Stimulated activated CD8-positive, alpha-beta memory T cell treated with anti-CD3 and anti-CD28 coated beads, Interleukin-4, amount 100 ng/mL, for 1 hour (primary cell): ENCODE measurements at places on chromosomes 12 and 14.

DNA sequence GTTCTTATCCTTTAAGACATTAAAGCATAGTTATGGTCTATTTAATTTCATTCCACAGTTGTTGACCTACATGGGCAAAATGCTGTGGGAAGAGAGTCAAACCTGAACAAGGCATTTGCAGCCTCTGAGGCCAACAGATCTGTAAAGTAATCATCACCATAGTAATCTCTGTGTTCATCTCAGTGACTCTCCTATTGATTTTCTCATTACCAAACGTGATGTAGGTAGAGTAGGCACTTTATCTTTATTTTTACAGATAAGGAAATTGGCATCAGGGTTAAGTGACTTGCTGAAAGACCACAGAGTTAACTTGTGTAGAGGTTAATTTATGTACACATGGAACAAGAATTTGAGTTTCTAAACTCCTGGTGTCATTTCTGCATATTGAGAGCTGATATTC lies 203.0 kb downstream of the ESR2 start:
- no peak for DNase-seq

- no peak for DNase-seq
These were observed 32.9 kb upstream of the SPTLC2 start for GRCh38 chr14:77649326-77649725.

DNA sequence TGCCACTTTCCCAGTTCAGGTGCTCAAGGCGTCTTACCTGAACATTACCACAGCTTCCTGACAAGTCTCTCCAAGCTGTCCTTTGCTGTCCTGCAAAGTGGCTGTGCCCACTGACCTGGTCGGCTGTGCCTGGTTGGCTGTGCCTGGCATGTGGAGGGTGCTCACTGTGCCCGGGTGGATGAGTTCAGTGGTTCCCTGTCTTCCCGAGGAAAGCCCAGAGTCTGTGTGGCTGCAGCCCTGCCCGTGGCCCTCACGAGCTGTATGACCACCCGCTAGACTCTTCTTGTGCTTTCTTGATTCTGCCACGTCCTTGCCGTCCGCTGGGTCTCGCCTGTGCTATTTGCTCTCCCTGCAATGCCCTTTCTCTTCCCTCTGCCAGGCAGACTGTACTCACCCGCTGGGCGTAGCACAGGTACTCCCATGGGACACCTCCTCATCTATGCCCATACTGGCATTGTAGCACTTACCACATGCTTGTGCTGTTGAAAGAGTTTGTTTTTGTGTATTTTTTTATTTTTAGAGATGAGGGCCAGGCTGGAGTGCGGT lies 95.9 kb downstream of the TSPAN9 start:
- DNase-seq = no peak

GRCh38 chr12:53171725-53172329 lies 8.7 kb upstream of the ZNF740 start:
- no peak for DNase-seq

GRCh38 chr12:80939231-80939950 lies 1.7 kb upstream of the LIN7A start:
- no peak for DNase-seq

GRCh38 chr12:83010169-83010804 lies 323.6 kb downstream of the TMTC2 start:
- no peak for DNase-seq

DNA sequence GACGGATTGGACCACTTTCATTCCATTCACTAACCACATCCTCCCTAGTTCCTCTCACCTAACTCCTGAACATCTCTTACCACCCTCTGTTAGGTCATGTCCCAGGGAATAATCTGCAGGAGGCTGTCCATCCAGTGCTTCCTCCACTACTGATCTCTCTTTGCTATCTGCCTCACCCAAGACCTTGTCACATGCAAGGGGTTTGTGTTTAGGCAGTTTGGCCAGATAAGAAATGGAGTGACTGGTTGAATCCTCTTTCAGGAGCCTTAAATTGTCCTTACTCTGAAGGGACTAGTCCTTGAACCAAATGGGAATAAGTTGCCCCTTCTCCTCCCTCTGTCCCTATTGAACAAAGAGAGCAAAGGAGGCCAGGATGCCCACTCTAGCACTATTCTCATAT lies 249.2 kb upstream of the BTG1 start:
- no peak for DNase-seq

- DNase-seq = no peak
These were observed 32.6 kb downstream of the USP15 start for GRCh38 chr12:62292761-62293344.

- no peak for DNase-seq
These were observed 460 bp upstream of the SYNE2 start for GRCh38 chr14:63852271-63852816.

GRCh38 chr14:92914087-92914656 lies 8.8 kb upstream of the CHGA start:
- DNase-seq = no peak

GRCh38 chr14:96104469-96105057 lies 65.4 kb downstream of the C14orf132 start:
- no peak for DNase-seq

DNA sequence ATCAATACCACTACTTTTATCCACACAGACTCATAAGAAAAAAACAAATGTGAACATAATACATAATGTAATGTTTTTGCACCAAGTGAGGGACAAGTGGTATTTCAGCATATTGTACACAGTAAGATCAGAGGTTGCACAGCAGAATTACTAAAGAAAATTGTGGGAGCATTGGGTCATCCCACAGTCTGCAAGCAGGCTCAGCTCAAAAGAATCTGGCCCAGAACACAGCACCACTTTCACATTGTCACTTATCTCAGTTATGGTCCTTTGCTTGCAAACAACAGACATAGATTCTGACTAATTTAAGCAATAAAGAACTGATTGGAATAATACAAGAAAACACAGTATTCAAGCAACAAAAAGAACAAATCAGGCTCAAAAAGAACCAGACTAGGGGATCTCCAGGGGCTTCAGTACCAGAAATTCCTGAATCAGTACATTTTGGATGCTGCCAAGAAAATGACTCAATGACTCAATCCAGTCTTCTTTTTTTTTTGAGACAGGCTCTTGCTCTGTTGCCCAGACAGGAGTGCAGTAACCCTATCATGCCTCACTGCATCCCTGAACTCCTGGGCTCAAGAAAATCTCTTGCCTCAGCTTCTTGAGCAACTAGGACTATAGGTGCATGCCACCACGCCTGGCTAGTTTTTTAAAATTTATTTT lies 42.9 kb upstream of the EEA1 start:
- no peak for DNase-seq

DNA sequence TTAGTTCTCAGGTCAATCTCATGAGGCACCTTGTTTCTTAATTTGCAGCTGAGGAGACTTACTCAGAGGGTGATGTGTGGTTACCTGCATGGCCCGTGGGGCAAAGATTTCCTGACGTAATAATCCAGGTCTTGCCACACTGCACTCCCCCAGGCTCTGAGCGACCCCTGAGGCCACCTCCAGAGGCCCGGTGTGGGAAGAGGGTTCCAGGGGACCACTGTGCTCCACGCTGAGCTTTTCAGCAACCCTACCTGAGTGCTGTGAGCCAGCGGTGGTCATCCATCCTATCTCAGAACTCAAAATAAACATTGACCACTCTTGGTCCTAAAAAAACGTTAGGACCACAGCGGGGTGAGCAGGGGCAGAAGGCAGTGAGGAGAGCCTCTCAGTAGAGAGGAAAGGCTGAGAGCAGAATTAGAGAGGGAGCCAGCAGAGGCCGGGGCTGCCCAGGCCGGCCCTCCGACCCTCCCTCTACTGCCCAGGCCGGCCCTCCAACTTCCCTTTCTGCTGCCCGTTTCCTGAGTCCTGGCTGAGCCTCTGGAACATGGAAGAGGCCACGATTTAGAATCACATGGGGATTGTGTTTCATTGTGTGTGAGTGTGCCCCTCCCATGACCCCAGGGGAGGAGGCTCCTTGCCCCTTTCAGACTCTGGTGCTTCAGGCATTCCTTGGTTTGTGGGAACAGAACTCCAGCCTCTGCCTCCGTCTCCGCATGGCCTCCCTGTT lies 188.2 kb upstream of the DIO3 start:
- no peak for DNase-seq

GRCh38 chr12:48110691-48111311 lies 4.9 kb upstream of the SENP1 start:
- DNase-seq = no peak

GRCh38 chr12:3357950-3358525 lies 133.0 kb upstream of the PRMT8 start:
- no peak for DNase-seq

DNA sequence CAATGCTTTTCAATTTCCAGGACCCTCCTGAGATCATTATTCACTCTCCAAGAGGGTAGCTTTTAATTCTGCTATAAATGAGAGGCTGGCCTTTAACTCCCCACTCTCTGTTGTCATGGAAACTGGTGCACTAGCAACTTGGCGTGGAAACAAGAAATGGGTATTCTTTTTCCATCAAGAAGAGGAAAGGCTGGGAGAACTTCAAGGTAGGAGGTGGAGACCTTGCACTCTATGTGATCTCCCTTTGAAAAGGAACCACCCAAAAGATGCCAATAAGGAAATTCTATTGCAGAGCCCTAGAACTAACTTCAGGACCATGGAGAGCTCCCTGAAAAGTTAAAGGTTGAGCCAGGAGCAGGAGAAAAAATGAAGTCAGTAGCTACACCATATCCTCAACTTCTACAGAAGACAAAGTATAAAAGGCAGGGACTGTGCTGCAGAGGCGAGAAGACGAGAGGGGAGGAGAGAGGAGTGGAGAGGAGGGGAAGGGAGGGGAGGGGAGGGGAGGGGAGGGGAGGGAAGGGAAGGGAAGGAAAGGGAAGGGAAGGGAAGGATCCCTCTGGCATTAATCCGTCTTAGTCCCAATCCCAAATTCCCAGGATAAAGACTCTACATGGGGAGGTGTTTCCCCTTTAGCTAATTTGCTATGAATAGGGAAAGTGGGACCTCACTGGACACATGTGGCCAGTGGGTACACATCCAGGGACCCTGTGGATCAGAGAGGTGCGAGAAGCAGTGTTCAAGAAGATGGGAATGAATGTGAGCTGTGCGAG lies 46.7 kb upstream of the FICD start:
- no peak for DNase-seq

GRCh38 chr14:84882830-84883229 lies 647.1 kb upstream of the FLRT2 start:
- DNase-seq = no peak

GRCh38 chr12:24838531-24838950 lies 110.4 kb downstream of the BCAT1 start:
- no peak for DNase-seq
